H54 (cell line): ENCODE measurements at places on chromosomes 2 and 18.

GRCh38 chr18:53070788-53071187, 730.8 kb downstream of the DCC start:
- DNase-seq = no peak

DNA sequence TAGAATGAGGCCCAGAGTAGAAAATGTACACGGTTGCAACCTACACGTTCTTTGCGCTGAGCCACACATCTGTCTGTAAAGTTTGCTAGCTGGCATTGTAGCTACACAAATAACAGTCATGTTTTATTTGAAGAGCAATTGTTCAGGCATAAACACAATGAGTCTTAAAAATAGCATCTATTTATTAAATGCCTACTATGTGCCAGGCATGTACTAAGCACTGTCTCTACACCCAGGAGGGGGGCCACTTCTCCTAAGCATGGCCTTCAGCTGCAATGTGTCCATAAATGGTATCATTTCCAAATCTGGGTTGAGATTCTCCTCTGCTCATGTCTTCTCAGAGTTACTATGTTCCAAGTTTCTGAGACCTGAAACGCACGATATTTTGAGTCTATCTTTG, 156.1 kb upstream of the LMAN1 start:
- no peak for DNase-seq

DNA sequence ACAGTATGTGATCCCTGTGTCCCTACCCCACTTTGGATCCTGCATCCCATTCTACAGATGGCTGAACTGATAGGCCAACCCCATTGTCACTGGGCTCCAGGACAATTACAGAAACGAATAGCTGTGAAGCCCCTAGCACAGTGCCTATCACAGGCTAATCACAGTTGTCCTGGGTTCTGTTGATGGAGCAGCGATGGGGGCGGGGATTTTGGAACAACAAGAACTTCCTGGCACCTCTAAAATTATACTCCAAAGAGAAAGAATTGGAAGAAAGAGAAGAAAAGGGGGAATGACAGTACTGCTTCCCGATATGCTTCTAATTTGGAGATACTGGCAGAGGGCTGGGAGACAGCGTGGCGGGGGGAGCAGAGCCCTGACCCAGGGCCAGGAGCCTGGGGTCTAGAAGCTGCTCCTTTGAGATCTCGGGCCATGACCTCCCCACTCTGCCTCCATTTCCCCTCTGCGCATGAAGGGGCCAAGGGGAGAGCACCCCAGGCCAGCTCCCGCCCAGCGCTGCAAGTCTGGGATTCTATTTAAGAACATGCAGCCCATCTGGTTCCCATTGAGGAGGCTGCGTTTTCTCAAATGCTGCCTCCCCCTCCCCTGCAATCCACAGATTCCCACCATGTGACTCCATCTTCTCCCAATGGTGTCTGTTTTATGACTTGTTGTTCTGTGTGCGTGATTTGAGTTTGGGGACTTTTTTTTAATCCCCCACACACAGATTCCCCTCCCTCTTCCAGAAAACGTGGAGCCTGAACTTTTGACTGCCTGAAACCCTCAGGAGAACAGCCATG, 202.7 kb downstream of the CYP26B1 start:
- no peak for DNase-seq

DNA sequence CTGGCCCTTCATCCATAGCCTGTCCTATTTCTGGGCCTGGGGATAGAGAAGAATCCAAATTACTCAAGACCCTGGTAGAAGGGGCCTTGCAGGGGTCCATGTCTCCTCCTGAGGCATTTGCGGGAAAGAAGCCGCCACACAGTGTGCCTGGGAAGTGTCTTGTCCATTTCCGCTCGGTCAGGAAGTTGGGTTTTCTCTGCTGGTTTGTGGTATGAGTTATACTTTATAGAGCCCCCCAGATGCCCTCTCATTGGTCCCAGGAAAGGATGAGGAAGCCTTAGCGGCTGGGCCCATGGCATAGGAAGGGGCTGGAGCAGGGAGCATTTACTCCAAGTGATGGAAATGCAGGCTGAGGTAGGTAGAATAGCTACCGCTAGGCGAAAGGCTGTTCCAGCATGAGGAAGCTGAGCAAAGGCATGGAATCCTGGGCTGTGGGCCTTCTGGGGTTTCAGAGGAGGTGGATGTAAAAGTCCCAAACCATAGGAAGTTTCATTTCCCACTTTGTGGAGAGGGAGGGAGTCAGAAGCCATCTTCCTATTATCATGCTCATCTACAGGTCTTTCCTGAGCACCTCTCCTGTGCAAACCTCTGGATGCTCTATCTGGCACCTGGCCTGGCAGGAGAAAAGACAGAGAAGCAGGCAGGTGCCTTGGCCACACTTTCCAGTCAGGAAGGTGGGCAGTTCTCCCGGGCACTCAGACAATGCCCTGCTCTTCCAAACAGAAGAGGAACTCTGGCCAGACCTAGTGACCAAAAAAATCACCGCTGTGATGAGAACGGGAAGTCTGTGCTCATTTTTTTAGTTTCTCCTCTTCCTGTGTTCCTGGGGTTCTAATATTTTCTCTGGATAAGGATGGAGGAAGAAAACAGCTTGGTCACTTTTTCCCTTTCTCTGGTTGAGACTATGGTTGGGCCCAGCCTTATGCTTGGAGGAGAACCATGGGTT, 2.6 kb upstream of the CD207 start:
- DNase-seq = no peak

- no peak for DNase-seq
Measured at GRCh38 chr2:239436669-239437335, 36.0 kb upstream of the HDAC4 start.

DNA sequence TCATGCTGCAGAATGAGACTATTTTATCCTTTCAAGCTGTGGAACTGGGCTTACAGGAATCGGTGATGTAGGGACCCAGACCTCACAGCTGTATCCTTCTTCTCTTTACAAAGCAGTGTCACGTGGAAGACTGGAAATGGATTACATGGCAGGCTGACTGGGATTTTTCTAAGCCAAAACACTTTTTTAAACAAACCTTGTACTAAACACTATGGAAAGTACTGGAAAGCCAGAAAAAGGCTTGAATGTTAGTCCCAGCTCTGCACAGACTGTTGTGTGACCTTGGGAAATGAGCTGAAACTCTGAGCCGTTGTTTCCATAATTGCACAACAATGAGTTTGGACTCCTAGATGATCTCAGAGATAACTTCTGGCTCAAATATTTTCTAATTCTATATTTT, 7.6 kb upstream of the ADAM23 start:
- no peak for DNase-seq

- DNase-seq = no peak
Measured at GRCh38 chr2:23390152-23390551, 5.2 kb downstream of the KLHL29 start.

- no peak for DNase-seq
Measured at GRCh38 chr18:11411048-11411447, 198.3 kb upstream of the SLC35G4 start.

DNA sequence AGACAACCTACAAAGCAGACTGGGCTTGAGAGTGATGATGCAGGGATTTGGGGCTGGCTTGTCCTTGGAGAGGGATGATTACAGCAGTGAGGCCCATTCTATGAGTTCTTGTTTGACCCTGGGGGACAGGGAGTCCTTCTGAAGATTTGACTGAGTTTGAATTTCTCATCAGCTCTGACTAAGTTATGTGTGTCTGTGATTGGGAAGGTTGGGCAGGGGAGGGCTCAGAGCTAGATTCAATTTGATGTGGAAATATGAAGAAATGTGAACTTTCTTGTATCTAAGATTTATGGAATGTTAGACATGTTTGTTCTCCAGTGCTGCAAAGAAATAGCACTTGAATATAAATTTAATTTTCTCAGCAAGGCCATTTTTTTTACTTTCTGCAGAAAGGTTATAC, 19.9 kb upstream of the IL1R2 start:
- DNase-seq = no peak

GRCh38 chr18:51188024-51188701, 9.3 kb downstream of the MEX3C start:
- no peak for DNase-seq

DNA sequence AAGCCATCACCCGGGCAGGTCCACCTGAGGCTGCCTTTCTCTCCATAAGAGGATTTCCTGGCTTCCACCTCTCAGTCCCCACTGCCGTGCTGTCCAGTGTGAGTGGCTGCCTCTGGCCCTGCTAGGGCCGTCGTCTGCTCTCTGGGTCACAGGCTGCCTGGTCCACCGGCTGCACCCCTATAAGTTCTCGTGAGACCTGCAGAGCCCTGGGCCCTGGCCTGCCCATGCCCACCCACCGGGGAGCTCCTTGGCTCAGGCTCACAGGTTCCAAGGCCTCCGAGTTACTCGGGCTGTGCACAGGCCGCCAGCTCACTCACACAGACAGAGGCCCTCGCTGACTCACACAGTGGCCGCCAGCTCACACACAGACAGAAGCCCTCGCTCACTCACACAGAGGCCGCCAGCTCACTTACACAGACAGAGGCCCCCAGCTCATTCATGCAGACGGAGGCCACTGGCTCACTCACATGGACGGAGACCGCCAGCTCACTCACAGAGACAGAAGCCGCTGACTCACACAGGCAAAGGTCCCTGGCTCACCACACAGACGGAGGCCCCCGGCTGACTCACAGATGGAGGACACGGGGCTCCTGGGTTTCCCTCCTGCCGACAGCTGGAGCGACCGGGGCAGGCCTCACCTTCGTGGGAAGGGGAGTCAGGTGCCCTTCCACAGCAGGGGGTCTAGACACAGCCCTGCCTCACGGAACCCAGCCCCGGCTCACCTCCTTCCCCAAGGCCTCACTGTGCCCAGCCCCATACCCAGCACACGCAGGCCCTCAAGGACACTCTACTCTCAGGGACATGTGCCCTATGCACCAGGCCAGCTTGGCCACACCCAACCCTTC, 334.1 kb upstream of the MYT1L start:
- DNase-seq = peak; percentile 82

- no peak for DNase-seq
Measured at GRCh38 chr2:217903859-217904613, 98.8 kb downstream of the TNS1 start.

DNA sequence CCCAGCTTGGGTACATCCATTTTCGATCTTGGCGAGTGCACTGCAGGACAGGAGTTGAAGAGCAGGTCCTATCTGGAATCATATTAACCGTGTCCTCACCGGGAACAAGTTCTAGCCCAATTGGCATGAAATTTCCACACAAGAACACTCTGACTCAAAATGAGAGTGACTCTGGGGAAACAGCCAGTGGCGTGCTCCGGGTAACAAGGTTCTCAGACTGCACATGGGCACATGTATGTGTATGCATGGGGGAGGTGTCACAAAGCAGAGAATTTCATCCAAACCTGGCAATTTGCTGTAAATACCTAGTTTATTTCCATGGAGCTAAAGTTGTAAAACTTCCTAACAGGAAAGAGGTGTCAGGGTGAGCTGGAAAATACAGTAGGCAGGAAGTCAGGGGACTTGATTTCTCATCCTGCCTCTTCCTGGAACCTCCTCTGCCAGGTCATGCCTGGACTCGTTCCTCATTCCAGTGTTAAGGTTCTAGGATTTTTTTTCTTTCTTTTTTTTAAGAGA, 1.7 kb downstream of the TUBB6 start:
- DNase-seq = no peak

GRCh38 chr2:100409975-100410647, 7.4 kb downstream of the CHST10 start:
- DNase-seq = no peak

DNA sequence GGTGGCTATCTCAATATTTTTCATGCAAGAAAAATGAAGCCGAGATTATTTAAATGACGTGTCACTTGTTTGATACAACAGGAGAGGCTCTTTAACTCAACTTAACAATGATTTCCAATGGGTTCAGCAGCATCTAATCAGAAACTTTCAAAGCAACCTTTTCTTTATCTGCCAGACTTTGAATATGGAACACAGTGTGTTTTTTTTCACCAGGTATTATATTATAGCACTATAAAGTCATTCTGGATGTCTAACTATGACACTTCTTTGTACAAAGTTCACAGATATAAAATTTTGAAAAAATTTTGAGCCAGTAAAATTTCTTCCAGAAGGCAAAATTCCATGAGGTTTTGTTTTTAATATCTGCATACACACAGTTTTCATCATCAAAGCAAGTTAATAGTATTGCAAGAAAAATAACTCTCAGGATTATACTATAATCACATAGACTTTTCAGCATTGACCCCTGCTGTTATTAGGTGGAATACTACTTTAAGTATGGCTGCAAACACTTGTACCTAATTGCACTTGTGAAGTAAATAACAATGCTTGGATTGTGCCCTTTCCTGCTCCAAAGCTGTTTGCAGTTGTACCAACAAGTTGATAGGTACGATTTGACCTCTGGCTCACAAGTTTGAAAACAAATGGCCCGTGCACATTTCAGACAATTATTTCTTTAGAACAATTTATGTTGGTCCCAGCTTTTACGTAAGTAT, 44.0 kb upstream of the DSG1 start:
- no peak for DNase-seq

- no peak for DNase-seq
Measured at GRCh38 chr2:42315844-42316470, 45.1 kb downstream of the COX7A2L start.

GRCh38 chr2:110725859-110726258, 6.5 kb upstream of the ACOXL start:
- no peak for DNase-seq
